Muscle of back (tissue), 13 donors: ENCODE measurements at places on chromosomes 12 and 14.

- no peak for DNase-seq
Measured at GRCh38 chr12:119175081-119175480, 3.6 kb upstream of the HSPB8 start.

DNA sequence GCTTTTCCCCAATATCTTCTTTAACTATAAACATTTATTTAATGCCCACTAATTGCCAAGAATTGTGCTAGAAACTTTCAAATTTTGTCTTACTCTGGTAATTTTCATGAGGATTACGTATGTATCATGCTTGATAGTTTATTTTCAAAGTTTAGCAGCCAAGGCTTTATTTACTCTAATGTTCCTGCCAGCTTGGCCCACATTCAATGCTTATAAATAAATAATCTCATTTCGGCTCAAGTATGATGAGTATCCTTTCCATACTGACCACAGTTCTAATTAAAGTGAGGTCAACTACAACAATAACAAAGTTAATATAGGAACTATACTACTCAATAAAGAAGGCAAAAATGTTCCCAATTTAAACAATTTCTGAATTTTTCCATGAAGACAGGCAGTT lies 259.2 kb downstream of the MED13L start:
- DNase-seq = no peak

DNA sequence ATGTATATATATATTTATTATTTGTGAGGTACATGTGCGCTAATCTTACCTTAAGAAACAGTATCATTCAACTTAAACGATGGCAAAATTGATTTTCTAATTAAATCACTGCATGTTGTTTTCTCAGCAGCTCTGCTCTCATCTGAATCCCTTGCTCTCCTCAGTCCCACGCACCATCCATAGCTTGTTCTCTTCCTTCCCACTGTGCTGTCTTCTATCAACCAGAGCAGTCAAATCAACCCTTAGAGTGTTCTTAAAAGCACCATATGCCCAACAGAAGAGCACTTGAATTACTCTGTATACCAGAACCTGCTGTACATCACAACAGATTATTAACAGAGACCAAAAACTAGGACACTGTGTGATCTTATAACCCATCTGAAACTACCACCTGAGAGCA lies 209.4 kb upstream of the G2E3 start:
- no peak for DNase-seq

- DNase-seq = no peak
Measured at GRCh38 chr12:54411391-54412241, 7.5 kb downstream of the ITGA5 start.

DNA sequence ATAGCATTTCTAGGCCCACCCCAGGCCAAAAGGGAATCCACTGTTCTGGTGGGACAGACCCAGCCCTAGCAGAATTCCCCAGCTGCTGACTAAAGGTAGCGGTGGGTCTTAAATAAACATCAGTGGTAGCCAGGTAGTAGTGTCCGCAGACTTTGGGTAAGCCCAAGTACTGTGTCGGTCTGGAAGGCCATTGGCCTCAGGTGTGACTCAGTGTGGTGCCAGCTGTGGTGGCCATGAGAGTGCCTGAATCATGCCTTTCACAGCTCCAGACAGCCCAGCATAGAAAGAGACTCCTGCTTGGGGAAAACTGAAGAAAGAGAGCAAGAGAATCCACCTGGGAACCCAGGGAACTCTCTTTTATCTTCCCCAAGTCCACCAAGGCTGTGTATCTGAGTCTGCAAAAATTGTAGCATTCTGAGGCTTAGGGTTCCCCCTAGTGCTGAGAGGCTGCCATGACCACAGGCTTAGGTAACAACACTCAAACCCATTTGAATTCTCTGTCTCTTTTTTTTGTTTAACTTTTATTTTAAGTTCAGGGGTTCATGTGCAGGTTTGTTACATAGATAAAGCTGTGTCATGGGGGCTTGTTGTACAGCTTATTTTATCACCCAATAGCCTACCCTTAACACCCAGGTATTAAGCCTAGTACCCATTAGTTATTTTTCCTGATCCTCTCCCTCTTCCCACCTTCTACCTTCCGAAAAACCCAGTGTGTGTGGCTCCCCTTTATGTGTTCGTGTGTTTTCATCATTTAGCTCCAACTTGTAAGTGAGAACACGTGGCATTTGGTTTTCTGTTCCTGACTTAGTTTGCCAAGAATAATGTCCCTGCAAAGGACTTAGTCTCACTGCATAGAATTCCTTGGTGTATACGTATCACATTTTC lies 16.7 kb upstream of the CD163L1 start:
- DNase-seq = peak; percentile 52
